Hematopoietic multipotent progenitor cell treated with erythropoietin and hydrocortisone succinate and interleukin-3 and kit ligand, for 17 days (in vitro differentiated cells): ENCODE measurements at places on chromosomes 12 and 14.

DNA sequence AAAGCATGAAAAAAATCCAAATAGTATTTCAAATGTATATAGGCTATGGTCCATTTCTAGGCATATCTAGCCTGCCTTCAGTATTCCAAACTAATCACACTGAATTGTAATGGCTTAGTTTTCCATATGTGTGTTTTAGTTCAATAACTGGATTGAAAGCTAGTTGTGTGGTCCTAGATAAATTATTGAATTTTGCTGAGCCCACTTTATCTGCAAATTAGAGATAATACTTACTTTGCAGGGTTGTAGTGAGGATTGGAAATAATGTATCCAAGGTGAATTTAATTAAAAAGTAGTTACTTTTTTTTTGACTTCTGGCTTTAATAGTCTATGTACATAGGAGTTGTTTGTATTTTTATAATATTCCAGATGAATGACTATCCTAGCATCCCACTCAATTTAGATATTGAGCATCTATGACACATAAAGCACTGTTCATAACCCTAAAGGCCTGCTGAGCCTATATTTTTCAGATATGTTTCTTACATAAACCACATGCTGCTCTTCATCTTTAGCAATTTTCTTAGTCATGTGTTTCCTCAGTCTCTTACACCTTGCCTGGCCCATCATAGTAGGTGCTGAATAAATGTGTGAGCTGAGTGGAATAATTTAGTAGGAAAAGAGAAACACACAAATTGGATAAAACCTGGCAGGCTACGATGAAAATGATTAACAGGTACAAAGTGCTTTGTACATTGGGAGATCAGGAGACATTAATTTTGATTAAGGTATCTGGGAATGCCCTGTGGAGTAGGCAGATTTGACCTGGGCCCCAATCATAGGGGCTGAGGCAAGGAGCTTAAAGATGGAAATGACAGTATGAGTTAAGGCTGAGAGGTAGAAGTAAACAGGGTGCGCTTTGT lies 1.1 kb upstream of the ATP23 start:
- peak; percentile 62 for DNase-seq

DNA sequence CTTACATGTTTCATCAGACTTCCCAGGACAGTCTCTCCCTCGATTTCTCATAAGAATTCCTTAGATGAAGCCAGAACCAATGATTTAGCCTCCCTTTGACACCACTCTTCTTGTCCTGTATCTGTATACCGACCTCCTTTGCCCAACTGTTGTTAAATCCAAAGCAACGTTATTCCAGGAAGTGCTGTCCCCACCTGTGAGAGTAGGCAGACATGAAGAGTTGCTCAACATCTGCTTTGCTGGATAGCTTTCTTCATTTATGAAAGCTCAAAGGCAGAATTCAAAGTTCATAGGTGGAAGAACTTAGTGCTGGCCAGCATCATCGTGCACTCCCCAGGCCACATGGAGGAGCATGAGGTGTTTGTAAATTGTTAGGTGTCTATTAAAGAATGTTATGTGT lies 55.6 kb downstream of the GTF2A1 start:
- DNase-seq = no peak

DNA sequence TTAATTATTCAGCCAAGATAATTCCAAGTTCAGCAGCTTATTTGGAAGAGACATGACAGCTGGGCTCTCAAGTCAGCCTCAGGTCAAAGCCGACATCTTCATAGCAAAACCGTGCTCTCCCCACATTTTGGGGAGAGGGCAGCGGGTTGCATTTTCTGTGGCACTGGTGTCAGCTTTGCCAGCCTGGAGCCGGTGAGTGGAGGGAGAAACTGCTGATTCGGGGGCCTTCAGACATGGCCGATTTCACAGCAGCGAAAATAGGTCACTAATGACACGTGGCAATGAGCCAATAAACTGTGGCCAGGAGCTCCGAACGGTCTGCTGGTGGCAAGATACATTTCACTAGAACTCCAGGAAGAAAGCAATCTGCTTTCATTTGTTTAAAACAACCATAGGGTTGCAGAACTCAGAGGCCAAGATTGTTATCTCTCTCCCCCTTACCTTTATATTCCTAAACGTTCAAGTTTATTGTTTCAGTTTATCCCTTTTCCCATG lies 173.2 kb downstream of the CAND1 start:
- no peak for DNase-seq

DNA sequence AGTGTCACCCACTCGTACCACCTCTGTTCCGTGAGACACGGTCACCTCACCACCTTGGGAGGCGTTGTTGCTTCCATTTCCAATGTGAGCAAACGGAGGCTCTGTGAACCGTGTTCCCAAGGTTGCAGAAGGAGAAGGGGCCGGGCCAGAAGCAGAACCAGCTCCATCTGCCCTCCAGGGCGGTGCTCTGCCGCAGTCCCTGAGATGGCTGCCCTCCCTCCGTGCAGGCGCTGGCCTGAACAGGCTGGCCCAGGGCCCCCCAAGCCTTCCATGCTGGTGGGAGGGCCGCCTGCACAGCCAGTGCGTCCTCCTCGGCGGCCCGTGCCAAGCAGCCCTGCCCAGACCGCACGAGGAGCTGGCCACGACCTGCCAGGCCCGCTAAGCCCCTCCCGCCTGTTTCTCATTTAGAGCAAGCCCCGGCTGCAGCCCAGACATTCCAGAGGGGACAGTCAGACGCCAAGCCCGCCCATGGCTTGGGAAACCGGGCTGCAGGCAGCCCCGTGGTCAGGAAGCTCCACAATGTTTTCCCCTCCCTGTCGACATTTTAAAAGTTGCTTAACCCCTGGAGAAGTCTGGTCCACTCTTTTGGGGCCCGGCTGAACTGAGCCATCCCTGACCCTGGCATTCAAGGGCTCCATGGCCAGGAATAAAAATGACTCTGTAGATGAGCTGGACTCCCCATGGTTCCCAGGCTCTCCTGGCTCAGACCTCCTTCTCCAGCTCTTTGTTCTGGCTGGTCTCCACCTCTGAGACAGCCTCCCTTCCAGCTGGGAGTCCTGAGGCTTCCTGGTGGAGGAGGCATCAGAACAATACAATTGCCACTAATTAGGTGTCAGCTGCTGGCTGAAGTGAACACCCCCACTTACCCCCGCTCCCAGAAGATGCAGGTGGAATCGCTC lies 236.0 kb downstream of the BCL11B start:
- DNase-seq = no peak

DNA sequence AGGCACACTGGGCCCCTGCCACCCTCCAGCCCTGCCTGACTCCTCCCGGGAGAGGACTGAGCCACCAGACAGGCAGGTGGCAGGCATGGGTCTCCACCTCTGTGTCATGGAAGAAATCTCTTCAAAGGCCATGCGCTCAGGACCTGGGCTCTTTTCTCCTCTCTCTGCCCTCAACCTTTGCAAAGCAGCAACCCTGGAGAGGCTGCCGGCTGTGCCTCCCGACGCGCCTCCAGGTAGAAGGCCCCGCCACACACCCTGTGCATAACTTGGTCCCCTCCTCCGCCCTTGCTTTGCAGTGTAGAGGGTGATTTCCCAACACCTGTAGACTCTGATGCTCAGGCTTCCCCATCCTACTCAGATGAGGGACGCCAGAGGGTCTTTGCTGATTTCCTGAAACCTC lies 28.2 kb upstream of the TMEM179 start:
- no peak for DNase-seq

DNA sequence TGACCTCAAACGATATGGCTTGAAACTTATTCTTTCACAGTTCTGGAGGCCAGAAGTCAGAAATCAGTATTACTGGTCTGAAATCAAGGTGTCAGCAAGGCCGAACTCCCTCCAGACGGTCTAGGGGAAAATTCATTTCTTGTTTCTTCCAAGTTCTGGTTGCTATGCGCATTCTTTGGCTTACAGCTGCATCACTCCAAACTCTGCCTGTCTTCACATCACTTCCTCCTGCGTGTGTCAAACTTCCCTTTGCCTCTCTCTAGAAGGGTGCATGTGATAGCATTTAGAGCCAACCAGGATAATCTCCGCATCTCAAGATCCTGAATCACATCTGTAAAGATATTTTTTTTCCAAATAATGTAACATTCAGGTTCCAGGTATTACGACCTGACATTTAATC lies 62.8 kb downstream of the DENND5B start:
- DNase-seq = no peak

DNA sequence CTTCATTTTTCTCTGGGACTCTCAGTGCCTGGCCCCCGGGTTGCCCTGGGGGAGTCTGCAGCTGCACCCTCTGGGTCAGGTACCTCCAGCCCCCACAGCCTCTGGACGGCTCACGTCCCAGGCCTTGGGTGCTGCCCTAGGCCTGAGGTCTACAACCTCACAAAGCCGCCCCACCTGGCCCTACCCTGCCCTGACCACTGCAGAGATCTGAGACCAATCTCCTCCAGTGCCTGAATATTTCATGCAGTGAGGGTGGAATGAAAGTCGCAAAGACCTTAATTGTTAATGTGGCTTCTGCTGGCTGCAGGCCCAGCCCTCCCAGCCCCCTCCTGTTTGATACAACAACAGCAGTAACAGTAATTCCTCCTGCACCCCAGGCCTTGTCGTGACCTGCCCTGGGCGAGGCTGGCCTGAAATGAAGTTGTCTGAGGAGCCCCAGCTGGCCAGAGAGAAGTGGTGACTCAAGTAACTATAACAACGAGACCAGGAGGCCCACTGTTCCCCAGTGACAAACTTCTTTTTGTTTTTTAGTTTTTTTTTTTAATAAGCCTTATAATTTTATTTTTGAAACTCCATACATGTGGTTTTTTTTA lies 8.8 kb upstream of the CCDC85C start:
- DNase-seq = no peak

GRCh38 chr14:102178806-102179205 lies 39.1 kb downstream of the WDR20 start:
- DNase-seq = no peak

GRCh38 chr14:90303473-90303872 lies 28.3 kb downstream of the NRDE2 start:
- DNase-seq = no peak

DNA sequence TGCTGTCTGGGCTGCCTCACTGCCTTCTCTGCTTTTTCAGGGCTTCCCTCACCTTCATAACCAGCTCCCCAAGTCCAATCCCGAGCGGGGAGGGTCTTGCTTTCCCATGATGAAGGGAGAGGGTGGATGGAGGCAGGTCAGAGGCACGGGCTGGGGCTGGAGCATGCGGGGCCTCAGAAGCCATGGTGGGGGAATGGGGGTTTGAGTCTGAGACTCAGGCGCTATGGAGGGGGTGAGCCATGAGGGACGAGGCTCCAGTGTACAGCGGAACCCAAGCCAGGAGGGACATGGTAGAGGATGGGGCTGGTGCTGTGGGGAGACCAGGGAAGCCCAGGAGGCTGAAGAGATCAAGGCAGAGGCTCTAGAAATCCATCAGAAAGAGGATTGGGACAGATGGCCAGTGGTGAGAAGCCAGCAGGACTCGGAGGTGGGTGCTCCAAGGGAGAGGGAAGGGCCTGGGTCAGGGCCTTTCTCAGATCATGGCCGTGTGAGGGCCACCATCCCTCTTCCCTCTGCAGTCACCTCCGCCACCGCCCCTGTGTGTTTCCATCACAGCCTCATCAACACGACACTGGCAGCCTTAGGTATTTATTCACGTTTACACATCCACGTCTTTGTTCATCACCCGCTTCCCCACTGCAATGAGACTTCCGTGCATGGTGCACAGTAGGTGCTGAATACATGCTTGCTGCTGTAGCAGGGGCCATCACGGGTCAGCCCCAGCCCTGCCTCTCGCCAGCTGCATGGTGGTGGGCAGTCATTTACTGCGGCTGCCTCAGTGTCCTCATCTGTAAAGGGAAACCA lies 144.7 kb downstream of the ADGRD1 start:
- DNase-seq = no peak

GRCh38 chr12:6526766-6527525 lies 7.4 kb upstream of the GAPDH start:
- DNase-seq = no peak

DNA sequence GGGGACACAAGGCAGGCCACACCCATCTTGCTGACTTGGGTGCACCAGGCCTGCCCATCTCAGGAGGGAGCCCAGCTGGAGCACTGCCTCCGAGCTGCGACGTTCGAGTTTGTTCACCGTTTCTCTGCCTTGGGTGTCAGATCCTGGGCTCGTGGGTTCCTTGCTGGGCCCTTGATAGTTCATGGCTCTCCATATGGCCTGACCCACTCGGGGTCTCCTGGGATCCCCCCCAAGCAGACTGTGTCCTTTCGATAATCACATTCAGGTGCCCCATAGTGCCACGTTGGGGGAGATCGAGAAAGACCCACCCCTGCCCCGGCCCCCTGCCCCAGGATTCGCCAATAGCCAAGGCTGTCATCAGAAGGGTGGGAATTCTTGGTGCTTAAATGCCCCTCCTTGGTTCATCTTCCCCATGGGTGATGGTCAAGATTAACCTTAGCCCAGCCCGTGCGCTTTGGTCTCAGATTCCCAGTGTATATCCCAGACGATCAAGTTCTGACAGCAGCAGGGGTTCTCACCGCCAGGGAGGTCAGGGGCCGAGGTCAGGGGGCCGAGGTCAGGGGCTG lies 7.4 kb downstream of the RFLNA start:
- no peak for DNase-seq

DNA sequence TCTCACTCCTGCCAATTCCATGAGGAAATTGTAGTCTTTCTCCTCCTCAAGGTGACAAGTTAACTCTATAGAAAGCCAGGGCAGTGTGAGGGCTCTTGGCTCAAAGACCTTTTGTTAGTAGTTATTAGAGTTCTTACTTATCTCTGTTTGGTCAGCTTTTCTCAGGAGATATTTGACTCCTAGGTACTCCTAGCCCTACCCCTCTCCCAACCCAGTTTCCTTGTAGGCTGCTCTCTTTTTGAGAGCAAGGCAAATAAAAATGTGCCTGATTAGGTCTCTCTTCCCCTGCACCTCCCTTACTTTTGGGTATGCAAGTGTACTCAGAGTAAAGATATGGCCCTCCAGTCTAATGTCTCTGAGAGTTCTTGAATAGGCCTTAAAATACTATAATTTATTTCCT lies 23.8 kb downstream of the BTG1 start:
- no peak for DNase-seq

GRCh38 chr14:64569138-64569631 lies 19.4 kb downstream of the PPP1R36 start:
- no peak for DNase-seq

DNA sequence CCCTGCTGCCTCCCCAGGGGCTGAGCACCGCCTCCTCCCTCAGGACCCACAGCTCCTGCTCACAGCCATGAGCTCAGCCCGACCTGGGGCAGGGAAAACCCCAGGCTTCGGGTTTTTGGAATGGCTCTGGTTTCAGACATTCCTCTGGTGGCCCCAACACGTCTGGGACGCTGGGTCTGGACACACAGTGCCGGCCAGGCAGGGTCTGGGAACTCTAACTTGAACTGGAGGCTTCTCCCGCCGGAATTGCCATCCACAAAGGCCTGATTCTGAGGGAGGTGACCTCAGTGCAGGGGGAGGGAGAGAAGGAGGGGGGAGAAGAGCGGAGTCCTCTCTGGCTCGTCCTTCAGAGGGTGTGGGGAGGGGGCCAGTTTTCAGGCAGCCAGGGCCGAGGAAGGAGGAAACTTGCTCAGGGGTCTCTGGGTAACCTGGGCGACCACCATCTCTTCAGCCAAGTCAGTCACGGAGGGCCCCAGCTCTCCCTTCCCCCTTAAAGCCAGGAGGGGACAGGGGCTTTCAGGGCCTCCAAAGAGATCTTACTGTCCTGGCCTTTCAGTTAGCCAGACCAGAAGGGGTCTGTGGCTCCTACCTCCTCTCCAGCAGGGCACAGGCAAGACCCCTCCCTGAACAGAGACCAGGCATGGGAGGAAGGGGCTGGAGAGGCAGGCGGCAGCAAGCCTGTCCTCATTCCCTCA lies 19.4 kb downstream of the NCKAP5L start:
- no peak for DNase-seq

- DNase-seq = no peak
Observed at GRCh38 chr12:110344657-110345056, 58.9 kb downstream of the ANAPC7 start.
